ENCODE measurements at places on chromosomes 4 and X.

DNA sequence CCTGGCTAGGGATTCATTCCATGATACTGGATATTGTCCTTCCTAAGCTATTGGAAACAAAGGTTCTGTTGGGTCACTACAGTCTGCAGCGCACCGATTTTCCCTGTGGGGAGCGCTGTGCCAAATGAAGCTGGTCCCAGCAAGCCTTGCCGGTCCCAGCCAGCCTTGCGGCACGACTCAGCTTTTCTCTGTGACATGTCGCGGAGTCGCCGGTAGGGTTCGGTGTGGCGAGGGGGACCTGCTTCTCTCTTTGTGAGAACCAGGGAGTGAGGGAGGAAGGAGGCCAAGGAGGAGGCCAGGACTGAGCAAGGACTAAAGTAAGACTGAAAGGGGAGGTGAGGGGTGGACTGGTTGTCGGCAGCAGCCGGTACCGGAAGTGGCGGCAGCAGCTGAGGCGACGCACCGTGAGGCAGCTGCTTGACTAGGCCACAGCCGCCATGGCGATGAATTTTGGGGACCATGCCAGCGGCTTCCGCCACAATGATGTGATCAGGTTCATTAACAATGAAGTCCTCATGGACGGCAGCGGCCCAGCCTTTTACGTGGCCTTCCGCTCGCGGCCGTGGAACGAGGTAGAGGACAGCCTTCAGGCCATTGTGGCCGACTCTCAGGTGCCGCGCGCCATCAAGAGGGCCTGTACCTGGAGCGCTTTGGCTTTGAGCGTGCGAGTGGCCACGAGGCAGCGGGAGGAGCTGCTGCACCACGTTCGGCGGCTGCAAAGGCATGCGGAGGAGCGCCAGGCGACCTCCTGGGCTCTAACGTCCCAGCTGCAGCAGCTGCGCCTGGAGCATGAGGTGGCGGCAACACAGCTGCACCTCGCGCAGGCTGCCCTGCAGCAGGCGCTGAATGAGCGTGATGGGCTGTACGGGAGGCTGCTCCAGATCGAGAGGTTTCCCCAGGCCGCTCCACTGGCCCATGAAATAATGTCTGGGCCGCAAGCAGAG is at the start of gene TEX13D:
TSS of gene TEX13D (plus strand) at position 180 of the 944 bp plus-strand sequence. CDS start at position 438, 258 bp downstream.
- DNase-seq = no peak

DNA sequence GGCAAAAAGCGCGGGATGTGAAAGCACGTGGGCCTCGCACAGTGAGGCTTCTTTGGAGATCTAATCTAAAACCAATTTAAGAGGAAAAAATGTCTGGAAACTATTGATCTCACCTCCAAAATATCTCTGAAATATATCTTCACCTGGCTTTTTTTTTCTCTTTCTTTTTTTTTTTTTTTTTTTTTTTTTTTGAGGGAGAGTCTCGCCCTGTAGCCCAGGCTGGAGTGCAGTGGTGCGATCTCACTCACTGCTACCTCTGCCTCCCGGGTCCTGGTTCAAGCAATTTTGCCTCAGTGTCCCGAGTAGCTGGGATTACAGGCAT is 383 bp upstream of the ZMAT1 start:
- DNase-seq = no peak

- DNase-seq = no peak
These were observed 53.6 kb upstream of the SETD7 start for GRCh38 chr4:139609647-139610046.

GRCh38 chr4:41015016-41015675 is 199.2 kb downstream of the APBB2 start:
- no peak for DNase-seq

- DNase-seq = no peak
These were observed 587.2 kb downstream of the EPHA5 start for GRCh38 chr4:65083076-65083475.

DNA sequence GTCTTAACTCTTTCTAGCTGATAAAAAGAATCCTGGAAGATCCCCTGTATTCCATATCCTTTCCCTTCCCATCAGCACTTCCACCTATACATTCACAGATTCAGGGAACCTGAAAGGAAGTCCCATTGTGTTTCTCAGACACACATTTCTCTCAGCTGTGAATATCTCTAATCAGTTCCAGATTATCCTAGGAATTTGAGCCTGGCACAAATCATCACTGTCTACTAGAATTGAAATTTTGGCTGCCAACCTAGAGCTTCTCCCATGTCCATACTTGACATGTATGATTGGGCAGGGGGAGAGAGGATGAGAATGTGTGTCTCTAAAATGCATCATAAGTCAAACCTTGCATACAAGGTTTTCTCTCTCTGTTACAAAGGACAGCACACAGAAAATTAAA is 53.1 kb downstream of the NDST3 start:
- DNase-seq = no peak

DNA sequence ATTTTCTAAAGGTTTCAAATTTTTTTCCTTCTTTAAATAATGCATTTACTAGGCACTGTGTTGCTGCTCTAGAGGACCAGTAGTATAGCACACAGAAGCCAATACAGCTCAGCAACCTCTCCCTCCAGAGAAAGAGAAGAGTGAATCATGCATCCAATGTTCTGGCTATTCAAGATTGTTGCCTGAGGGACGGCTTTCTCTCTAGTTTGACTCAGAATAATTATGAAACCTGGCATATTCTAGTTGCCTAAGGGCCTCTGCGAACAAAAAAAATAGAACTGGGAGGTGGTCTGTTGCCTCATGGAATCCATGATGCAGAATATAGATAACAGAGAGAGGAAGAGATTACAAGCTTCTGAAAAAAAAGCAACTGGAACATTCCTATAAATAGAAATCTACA is 1233.3 kb upstream of the PABPC4L start:
- no peak for DNase-seq

- no peak for DNase-seq
These were observed 3.3 kb downstream of the TMEM185A start for GRCh38 chrX:149628280-149628679.

DNA sequence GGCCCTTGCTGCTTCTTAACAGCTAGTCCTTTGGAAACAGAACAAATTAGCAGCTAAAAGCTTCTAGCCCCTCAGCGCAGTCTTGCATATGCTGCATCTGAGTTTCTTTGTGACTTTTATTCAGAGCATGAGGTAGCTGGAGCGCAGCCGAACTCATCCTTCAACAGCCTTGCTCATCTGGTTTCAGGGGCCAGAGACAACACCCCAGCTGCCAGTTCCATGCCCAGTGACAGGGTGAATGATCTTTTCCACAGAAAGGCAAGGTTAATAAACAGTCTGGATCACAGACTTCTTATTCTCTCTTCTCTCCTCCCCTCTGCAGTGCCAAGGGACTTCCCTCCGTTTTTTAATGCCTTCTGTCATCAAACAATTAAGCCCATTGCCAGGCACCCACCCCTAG is 216.6 kb upstream of the INTU start:
- DNase-seq = no peak

- DNase-seq = no peak
These were observed 89.8 kb upstream of the ETNPPL start for GRCh38 chr4:108852691-108853090.

GRCh38 chr4:139606579-139607501 is 50.8 kb upstream of the SETD7 start:
- no peak for DNase-seq

DNA sequence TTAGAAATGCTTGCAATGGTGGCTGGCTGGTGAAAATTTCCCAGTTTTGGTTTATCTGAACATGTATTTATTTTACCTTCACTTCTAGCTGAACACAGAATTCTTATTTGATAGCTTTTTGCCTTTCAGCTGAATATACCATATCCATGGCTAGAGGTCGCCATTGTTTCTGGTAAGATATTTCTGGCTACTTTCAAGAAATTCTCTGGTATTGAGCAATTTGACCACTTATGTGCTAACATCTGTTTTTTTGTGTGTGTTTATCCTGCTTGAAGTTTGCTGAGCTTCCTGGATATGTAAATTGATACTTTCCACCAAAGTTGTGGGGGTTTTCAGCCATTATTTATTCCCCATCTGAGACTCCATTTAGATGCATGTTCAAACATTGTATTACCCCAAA is 75.4 kb downstream of the FBXW7 start:
- no peak for DNase-seq

DNA sequence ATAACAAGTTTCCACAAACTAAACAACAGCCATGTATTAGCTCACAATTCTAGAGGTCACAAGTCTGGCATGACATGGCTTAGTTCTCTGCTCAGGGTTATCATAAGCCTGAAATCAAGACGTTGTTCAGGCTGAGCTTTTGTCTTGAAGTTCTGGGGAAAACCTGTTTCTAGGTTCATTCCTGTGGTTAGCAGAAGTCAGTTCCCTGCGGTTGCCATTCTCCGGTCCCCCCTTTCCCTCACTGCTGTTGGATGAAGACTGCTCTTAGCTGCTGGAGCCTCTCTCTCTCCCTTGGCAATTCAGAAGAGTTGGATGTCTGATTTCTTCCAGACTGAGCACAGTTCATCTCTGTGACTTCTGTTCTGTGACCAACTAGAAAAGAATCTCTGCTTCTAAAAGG is 962.6 kb downstream of the PCDH7 start:
- no peak for DNase-seq

DNA sequence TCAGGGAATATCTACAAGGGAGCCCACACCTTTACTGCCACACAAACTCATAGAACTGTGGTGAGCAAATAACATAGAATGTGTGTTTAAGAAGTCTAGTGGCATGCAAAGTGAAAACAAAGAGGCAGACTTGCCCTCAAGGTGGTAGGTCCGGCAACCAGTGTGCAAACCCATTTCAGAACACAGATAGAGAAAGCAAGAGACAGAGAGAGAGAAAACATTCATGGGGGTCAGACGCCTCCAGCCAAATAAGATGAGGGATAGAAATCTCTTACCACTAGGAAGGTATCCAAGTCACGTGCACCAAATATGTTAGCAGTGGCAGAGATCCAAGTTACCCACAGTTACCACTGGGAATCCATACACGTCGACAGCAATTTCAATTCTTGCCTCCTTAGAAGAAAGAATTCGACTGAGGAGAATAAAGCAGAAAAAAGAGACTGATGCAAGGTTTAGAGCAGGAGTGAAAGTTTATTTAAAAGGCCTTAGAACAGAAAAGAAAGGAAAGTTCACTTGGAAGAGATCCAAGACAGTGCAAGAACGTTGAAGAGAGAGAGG is 252.8 kb downstream of the NAP1L3 start:
- DNase-seq = no peak

GRCh38 chrX:135421537-135421931 is 210 bp upstream of the SMIM10L2A start:
- peak; percentile 40 for DNase-seq

GRCh38 chrX:109841257-109841656 is 108.2 kb upstream of the ACSL4 start:
- DNase-seq = no peak
